ENCODE measurements at places on chromosomes 1 and 21.

GRCh38 chr1:47558601-47559593, 121.1 kb downstream of the FOXD2 start:
- no peak for DNase-seq

GRCh38 chr1:218557731-218558130, 212.6 kb downstream of the TGFB2 start:
- DNase-seq, result no peak

GRCh38 chr1:17372955-17373354, 959 bp downstream of the PADI6 start:
- no peak for DNase-seq

DNA sequence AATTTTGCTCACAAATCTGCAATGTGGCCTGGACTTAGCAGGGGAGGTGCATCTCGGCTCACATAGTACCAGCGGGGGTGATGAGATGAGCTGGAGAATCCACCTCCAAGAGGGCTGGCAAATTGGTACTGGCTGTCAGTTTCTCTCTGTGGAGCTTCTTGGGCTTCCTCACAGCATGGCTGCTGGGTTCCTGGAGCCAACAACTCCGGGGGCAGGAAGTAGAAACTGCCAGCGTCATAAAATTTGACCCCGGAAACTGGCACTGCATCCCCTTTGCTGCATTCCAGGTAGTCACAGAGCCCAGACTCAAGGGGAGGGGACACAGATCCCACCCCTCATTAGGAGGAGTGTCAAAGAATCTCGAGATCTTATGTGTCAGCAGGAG, 17.0 kb upstream of the TNFRSF1B start:
- peak; percentile 26 for DNase-seq

- DNase-seq, result no peak
These were observed 29.2 kb downstream of the POFUT2 start for GRCh38 chr21:45258466-45258865.

GRCh38 chr1:214072426-214073157, 84.8 kb downstream of the PROX1 start:
- no peak for DNase-seq

- DNase-seq, result no peak
These were observed 426.6 kb upstream of the PLXNA2 start for GRCh38 chr1:208670778-208671177.

DNA sequence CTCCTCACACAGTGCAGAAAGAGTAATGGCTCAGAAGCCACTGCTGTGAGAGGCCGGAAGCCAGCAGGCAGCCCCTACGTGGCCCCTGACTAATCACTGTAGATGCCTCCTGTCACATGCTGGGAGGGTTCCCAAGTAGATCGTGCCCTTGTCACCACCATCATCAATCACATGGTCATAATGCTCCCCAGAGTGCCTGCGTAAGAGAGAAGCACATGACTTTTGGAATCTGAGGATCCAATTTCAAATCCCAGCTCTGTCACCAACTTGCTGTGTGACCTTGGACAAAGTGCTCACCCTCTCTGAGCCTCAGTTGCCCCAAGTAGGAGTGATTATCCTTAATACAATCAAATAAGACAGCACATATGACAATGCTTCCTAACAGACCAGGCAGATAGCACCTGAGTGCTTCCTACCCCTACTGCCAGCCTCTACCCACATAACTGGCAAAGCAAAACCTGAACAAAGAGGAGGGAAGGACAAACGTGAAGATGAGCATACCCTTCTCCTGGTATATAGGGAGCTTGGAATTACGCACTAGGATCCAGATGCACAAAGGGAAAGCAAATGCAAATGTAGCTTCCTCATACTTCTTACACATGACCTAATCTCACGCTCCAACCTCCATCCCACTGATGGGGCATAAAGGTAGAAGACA, 65.7 kb downstream of the SDC3 start:
- DNase-seq, result no peak

DNA sequence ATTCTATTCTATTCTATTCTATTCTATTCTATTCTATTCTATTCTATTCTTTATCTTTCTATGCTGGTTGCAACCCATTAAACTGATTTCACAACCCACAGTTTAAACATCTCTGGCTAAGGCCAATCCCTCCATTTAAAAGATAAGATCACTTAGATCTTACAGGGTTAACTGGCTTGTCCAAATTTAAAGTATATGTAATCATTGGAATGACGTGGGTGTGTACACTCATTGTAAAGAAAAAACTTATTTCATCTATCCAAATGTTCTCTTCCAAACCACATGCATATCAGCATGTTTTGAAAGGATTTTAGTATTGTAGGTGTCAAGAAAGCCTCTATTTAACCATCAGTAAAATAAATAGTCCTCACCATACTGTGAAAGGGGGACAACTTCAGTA, 299.6 kb upstream of the RUNX1 start:
- no peak for DNase-seq

- no peak for DNase-seq
These were observed 13.6 kb downstream of the SHCBP1L start for GRCh38 chr1:182939413-182939812.

DNA sequence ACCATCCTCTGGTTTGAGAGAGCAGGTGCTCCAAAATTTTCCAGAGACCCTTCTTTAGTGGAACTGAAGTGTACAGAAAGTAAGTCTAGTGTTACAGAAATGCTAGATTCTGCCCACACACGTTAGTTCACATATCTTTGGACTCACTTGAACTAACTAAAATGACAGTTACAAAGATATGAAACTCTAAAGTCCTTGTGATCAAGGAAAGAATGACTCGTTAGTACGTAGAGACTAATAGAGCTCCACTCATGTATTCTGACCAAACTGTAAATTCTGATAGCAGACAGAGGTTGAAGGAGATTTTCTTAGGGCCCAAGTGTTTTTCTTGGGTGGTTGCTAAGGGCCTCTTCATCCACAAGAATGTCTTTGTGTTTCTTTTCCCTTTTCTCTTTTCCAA, 491.5 kb upstream of the B3GALT2 start:
- no peak for DNase-seq

GRCh38 chr21:42455196-42455595, 40.8 kb downstream of the RSPH1 start:
- DNase-seq, result no peak

- no peak for DNase-seq
These were observed 33.2 kb downstream of the KIRREL1 start for GRCh38 chr1:158026651-158027050.

DNA sequence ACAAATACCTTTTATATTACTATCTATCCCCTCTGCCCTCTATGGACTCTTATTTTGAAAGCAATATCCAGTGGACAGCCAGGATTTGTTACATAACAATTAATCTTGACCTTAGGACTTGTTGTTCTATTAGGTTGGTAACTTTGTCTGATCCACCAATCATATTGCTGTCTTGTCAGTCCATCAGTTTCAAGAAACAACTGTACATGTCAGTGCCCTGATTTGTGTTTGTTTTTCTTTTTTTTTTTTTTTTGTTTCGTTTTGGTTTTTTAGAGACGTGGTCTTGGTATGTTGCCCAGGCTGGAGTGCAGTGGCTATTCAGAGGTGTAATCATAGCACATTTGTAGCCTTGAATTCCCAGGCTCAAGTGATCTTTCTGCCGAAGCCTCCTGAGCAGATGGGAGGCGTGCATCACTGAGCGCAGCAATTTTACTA, 1.5 kb upstream of the SCP2 start:
- no peak for DNase-seq

DNA sequence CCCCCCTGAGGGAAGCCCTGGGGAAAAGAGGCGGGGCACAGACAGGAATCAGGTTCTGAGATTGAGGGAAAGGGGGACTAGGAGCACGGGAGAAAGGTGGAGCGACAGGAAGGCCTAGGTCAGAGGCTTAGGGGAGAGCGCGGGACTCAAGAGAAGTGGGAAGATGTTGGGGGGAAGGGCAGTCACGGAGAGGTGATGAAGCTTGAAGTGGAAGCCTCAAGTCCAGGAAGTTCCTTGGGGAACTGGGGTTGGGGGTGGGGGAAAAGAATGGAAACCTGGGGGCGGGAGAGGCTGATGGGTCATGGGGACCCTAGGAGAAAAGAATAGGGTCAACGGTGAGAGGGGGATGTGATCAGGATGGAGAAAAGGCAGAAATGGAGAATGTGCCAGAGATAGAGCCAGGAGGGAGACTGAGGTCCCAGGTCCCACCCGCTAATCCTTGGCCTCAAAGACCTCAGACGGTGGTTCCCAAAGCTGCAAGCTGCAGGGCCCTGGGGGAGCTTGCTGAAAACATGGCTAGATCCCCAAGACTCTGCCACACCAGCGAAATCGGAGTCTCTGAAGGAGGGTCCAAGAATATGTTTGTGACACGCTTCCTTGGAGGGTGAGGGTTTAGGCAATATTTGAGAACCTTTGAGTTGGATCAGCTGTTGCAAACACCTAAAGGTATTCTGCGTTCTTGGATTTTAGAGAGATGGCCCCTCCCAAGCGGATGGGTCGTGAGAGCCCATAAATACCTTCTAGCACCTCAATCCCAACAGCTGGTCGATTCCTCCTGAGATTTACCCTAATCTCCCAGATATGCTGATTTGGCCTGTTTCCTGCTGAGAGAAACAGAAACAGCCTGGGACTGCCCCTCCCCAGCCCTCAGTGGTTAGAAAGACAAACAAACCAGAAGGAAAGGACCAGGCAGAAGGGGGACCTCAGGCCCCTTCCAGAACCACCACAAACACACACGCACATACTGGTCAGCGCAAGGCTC, 3.6 kb downstream of the C1orf232 start:
- DNase-seq, result no peak

DNA sequence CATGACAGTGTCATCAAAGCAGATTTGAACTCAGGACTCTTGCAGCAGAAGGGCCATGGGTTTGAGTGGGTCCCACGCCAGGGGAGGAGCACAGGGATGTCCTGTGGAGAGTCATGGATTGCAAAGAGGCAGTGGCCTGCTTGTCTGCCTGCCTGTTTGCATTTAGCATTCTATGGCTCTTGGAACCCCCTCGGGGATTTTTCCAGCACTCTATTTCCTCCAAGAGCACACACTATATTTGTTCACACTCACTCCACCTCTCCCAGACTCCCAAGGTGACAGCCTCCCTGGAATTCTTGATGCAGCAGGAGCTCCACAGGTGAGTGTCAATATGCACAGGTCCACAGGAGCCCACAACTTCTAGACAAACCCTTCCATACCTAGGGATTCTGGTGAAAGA, 73.1 kb upstream of the LRRN2 start:
- DNase-seq, result no peak

GRCh38 chr21:35035581-35035980, 13.5 kb downstream of the RUNX1 start:
- no peak for DNase-seq

DNA sequence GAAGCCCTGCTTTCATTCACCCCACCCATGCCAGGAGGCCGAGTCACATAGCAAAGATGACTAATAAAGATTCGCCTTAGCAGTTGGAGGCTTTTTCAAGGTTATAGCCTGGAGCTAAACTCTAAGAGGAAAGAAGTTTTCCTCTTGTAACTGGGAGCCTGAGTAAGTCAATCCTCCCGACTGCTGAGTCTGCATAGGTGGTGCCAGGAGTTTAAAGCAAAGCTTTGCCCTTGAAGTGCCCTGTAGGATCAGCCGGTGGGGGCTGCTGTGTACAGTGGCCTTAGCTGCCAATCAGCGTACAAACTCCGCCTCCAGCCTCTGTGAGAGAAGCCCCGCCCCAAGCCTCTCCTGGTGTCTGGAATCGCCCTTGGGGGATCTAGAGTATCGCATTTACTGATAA, 147.5 kb upstream of the SPATA6 start:
- no peak for DNase-seq

DNA sequence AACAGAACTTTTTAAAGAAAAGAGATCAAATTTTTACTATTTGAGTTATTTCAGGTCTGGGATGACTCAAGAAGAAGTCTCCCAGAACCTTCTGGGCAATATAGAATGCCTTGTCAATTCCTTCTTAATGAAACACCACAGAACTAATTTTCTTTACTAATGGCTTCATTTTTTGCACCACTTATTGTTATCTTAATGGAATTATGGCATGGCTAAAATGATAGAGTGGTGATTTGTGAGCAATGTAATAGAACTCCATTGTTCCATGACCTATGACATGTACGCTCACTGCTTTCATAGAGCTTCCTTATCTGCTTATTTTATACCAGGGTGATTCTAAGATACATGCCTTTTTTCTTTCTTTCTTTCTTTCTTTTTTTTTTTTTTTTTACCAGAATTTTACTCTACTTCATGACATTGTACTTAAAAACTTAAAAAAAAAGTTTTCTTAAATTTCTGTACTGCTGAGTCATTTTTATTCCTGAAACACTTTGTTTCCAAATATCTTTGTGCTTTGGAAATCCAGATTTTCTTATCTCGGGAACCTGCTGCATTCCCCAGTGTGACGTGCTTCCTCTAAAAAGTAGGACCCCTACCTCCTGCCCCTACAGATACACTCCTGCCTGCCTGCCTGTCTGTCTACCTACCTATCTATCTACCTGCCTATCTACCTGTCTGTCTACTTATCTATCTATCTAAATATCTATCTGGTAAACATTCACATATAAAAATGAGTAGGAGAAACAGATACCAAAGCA, 284.9 kb downstream of the PBX1 start:
- DNase-seq, result no peak

DNA sequence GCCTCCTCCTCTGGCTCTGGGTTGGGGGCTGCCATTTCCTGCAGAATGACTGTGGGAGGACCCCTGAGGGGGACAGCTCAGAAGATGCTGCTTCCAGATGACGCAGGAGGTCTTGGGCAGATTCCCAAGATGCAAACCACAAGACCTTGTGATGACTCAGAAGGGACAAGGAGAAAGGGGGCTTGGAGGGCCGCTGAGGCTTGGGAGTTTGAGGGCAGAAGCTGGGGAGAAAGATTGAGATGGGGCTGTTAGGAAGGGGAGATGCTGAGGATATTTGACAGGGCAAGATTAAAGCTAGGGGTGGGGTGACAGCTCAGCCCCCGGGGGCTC, 7.5 kb downstream of the PTPRU start:
- no peak for DNase-seq

- DNase-seq, result no peak
These were observed 38.5 kb upstream of the ZNHIT6 start for GRCh38 chr1:85746777-85747176.

- DNase-seq, result peak; percentile 13
These were observed 14.1 kb upstream of the WNT9A start for GRCh38 chr1:227961651-227962466.

- DNase-seq, result no peak
These were observed 93.0 kb downstream of the MTR start for GRCh38 chr1:236888126-236888525.

- DNase-seq, result no peak
These were observed 134.7 kb upstream of the ETV3 start for GRCh38 chr1:157272729-157273524.
